ENCODE measurements at places on chromosomes 4 and X.

- no peak for DNase-seq
Measured at GRCh38 chr4:55002431-55002830, 123.0 kb downstream of the KDR start.

- DNase-seq, result no peak
Measured at GRCh38 chrX:39813631-39814277, 284.0 kb downstream of the BCOR start.

- DNase-seq, result no peak
Measured at GRCh38 chrX:133497356-133497755, 82.1 kb upstream of the GPC4 start.

DNA sequence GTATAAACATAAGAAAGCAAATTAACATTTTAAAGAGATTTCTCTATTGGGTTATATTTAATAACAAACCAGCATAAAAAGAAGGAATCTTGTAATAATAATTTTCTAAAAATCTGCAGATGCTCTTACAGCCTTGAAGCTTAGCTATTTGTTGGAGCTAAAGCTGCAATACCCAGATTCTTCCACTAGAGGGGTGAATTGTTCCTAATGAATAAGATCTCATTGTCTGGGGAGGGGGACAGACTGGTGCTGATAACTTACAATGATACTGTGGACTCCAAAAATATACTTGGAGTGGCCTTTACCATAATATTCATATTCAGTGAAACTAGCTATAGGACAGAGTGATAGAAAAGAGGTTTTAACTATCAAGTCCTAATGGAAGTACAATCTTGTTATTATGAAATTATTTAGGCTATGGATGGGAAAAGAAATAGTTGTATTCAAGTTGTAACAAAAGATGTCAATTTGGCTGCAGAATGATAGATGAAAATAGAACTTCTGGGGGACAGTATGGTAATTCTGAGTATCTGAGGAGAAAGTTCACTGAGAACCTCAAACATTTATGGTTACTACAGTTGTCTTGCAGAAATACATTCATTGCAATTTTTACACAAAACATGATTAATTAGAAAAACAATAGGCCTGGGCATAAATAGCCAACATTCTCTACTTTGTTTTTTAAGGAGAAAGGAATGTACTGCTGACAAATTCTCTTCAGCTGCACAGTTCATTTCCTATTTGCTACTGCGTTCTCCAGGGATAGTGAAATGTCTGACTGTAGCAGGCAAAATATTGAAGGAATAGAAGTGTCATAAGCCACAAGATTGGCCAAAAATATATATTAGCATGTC is 443.3 kb downstream of the GBA3 start:
- peak; percentile 26 for DNase-seq
